ENCODE measurements at places on chromosomes 6 and 20. TPM values are rescaled to one million over a fixed set of nuclear protein-coding genes. Genes with fewer than 3 reads are reported as not detected.

GRCh38 chr20:12883507-12883885, 125.3 kb upstream of the SPTLC3 start:
- DNase-seq, result no peak

GRCh38 chr6:41074692-41075436, 2.1 kb downstream of the NFYA start:
- no peak for DNase-seq

DNA sequence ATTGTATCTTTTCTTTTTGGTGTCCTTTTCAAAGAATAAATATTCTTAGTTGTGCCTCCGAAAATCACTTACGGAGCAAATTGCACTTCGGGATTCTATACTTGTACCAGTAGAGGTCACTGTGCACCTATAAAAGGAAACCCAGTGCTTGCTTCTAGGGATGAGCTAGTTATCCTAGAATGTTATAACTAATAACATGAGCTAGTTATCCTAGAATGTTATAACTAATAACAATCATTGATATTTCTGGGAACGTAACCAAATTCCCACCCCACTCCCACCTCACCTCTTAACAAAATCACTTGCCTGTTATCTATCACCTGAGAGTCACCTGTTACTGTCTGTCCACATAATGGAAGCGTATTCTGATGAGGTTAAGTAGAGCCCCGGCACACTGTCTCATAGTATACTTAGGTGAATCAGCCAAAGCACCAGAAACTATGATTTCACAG, 126.9 kb upstream of the TIAM2 start:
- no peak for DNase-seq

The DEFB119 gene
- not detected for total RNA-seq

DNA sequence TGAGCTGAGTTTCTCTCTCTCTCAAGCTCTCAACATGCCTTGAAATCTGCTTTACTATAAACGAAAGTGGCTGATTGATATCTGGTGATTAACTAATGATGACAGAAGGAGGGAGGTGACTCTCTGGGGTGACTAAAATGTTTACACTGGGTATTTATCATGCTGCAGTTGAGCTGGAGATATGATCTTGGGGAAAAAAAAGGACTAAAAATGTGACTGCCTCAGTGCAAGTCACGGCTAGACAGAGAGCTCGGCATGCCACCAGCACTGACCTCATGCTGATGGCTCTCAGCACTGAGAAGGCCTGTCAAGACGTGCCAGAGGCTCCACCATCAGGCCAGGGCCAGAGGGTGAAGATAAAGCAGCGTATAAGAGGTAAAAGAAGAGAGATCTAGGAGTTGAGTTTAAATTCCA, 103.1 kb upstream of the SPACA1 start:
- DNase-seq, result peak; percentile 36

DNA sequence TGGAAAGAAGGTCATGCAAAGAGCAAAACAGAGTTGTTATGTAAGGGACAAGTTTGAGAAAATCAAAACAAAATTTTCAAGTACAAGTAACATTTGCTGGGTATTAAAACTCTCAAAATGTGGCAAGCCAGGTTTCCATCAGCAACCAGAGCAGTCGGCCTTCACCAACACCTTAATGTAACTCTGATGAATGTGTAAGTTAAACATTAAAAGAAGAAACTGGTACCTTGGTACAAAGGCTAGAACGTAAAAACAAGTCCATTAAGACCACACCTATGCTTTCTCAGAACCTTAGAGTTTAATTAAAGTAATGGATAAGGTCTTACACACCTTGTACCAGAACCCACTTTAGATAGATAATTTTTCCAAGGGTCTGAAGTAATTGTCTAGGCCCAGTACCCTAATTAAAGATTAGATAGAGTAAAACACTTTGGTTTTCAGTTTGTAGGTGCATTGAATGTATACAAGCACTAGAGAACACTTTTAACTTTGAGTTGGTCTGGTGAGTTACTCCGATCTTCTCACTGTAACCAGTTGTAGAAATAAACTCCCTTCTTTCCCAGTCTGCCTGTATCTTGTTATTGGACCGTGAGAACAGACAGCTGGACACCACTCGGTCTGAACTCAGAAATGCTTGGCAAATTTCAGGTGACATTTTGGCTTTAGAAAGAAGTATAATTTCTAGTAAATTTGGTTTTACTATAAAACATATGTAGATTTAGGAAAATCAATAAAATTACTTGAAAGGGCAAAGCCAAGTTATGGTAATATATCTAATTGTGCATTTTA, 319.4 kb downstream of the HTR1B start:
- no peak for DNase-seq

- DNase-seq, result no peak
These were observed 36.4 kb upstream of the FBXL4 start for GRCh38 chr6:98984121-98984520.

DNA sequence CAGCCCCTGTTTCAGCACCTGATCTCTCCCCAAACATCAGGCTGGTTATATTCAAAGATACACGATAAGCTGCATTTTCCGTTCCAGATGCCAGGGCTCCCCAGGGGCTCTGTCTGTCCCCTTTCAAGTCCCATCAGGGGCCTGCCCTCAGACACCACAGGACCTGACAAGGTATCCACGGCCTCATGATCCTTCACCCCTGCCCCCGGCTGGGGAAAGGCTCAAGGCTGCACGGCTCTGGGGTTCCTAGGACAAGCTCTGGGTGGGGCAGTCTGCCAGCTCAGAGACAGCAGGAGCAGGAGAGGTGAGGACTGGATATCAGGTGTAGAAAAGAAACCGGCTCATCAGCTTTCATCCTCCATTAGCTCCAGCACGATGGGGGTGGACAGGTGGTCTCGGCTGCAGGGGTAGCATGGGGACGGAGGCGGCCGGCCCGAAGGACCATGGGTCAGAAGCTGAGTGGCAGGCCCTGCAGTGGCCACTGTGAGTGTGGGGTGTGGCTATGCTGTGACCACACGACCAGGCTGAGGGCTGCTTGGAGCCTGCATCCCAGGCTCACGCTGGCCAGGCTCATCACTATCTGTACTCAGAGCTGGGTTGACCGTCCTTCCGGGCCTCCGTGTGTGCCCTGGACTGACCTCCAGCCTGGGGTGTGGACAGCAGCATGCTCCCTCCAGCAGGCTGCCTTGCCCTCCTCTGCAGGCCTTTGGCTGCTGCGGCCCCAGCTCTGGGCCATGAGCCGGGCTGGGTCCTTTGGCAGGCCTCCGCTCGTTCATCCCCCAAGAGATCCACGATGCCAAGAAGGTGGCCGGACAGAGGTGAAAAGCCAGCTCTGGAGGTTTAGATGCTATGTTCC, 386.2 kb downstream of the THBS2 start:
- no peak for DNase-seq

GRCh38 chr6:37362101-37362828, 8.5 kb downstream of the RNF8 start:
- DNase-seq, result no peak

- no peak for DNase-seq
These were observed 365.9 kb downstream of the MMUT start for GRCh38 chr6:49097116-49097515.

The DSTN gene
- total RNA-seq, result 266 TPM

- DNase-seq, result no peak
These were observed 398.9 kb upstream of the SULF2 start for GRCh38 chr20:48184229-48184628.

The SLC44A4 gene
- 988 TPM for total RNA-seq

- DNase-seq, result no peak
These were observed at the start of gene TREML2 for GRCh38 chr6:41200901-41201763. Gene TREML2 (minus strand): TSS chr6:41201149. CDS start chr6:41201008, 141 bp downstream.

The ATXN1 gene
- 26.9 TPM for total RNA-seq

- DNase-seq, result no peak
These were observed 50.3 kb upstream of the GFRAL start for GRCh38 chr6:55276745-55277530.
